ENCODE measurements at places on chromosomes 13 and 19.
A peak's percentile ranks its signal among the peaks of the same experiment; 100 is the strongest.

DNA sequence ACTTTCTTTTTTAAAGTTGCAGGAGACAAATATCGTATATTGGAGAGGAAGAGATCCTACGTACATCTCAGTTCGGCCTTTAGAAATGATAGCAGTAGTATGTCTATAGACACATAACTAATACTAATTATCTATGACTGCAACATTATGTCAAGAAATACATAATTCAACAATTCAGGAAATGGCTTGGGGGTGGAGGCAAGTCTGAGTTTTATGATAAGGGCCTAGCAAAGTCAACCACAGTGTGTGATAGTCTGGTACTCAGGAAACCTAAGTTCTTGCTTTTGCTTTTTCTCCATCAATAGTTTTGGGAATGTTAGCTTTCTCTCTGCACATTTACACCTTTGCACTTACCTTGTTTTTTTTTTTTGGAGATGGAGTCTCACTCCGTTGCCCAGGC is 27.5 kb upstream of the OBI1 start:
- DNase-seq: no peak

DNA sequence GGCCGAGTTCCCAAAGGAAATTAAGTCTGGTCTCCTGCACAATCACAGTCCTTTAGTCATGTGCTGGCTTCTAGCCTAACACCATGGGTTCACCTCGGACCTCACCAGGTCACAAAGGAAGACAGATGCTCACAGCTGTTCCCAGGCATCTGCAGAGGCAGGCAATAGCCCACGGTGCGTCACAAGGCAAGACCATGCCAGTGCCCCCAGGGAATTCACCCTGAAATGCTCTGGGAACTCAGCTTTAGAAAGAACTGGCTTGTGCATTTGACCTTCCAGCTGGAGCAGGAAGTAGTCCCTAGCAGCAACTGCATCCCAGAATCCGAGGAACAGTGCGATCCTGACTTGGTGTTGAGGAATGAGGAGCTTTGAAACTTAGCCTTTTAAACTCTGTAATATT is 96.8 kb upstream of the WASF3 start:
- no peak for DNase-seq

- DNase-seq: no peak
Observed at GRCh38 chr13:92362717-92363116, 863.9 kb upstream of the GPC6 start.

- no peak for DNase-seq
Observed at GRCh38 chr19:3184847-3185460, 776 bp upstream of the NCLN start.

GRCh38 chr13:27971236-27971645 is 2.1 kb upstream of the CDX2 start:
- peak; percentile 80 for DNase-seq

DNA sequence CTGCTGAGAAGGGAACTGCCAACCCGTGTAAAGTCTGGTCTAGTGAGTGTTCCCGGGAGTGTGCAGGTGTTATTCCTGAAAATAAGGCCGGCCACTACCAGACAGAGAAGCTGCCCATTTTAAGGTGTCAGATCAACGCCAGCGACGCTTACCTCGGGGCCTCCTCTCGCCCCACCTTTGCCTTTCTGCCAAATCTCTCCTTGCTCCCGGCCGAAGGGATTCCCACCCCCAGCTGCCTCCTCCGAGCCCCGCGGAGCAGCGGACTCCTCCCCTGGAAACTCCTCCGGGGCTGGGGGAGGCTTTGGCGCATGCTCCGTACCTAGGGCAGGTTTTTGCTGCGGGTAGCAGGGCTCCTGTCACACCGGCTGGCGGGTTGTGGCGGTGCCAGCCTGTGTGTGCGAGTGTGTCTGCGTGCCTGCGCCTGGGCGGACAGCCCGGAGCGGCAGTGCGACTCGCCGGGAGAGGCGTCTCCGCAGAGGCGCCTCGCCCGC is at the start of gene HS6ST3:
Gene HS6ST3, plus strand, starts transcription at position 359 of the 491 bp plus-strand sequence.
- DNase-seq: peak; percentile 73

- peak; percentile 88 for DNase-seq
Observed at GRCh38 chr19:584240-585001, 5.3 kb upstream of the HCN2 start.

GRCh38 chr19:31980796-31981195 is 364.6 kb upstream of the ZNF507 start:
- no peak for DNase-seq

GRCh38 chr13:59677966-59678814 is 485.5 kb downstream of the DIAPH3 start:
- no peak for DNase-seq

DNA sequence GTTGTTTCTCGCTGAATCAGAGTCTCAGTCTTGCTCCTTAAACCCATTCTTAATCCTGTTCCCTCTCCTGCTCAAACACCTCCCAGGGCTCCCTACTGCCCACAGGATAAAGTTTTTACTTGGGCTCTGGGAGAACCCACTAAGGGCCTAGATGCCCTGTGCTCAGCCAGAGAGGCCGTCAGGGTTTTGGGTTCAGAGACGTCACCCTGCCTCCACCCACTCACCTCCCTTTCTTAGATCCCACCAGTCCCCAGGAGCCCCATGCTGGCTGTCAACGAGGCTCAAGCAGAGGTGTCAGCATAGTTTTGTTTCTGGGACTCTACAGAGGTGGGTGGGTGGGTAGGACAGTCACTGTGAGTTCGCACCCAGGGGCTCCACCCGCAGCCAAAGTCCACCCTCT is 15.5 kb upstream of the CYP4F2 start:
- DNase-seq: peak; percentile 16

- no peak for DNase-seq
Observed at GRCh38 chr19:19464339-19465098, 50.8 kb downstream of the TSSK6 start.

DNA sequence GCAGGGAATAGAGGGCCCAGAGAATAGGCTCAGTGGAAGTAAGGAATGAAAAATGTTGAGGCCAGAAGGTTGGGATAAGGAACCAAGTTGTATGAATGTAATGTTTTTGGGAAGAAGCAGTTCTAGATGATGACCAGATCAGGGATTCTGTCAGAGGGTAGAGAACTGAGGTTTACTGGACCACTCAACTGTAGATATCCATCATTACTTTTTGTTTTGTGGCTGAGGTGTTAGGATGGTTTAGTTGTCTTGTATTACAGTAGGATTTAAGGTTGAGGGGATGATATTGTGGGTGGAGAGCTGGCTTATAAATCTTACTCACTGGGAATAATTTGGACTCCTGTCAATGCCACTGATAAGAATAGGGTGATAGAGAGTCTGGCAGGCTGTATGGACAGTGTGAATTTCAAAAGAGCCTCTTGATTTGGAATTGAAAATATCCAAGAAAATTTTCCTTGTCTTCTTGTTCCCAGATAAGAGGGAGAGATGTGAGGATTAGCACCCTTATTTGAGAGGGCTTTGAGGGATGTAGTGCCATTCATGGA is 22.6 kb downstream of the NDFIP2 start:
- no peak for DNase-seq

DNA sequence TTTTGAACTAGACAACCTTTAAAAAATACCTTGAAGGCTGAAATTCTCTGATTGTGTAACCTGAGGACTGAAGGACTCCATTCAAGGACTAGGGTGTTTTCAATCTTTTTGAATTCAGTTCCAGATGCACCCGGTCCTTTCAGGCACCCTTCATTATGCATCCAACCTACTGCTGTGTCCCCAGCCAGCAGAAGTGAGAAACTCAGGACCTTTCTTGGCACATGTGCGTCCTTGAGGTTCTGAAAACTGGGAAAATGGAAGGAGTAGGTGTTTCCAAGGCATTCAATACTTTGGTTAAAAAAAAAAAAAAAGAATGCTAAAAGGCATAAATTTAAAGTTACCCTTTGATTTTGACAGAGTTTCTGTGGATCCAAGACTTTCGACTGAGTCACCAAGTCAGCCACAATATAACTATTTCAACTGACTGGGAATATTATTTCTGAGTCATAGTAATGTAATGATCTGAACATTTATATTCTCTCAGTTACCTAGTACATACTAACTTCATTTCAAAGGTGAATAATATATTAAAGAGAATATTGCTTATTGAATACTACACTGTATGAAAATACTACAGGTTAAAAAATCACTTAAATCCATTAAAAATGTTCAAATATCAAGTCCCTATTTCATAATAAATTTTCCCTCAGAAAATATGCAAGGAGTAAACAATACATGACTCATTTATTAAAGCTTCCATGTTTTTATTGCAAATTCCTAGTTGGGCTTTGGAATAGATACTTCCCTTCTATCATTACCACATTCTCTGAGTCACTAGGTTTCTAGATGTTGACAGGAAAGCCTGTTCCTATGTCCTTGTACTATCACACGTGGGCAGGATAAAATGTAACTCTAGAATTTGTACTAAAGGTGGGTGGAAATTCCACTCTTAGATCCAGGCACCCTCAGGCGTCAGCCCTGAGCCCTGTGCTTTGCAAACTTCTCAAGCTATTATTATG is 2.4 kb upstream of the ITGBL1 start:
- no peak for DNase-seq

GRCh38 chr13:113152984-113153809 is 5.3 kb upstream of the PROZ start:
- peak; percentile 79 for DNase-seq

- DNase-seq: no peak
Observed at GRCh38 chr13:20395061-20395916, 130.4 kb downstream of the CRYL1 start.

GRCh38 chr13:46834657-46835056 is 37.7 kb upstream of the ESD start:
- no peak for DNase-seq

- DNase-seq: no peak
Observed at GRCh38 chr19:50822661-50823208, 852 bp downstream of the KLK1 start.

DNA sequence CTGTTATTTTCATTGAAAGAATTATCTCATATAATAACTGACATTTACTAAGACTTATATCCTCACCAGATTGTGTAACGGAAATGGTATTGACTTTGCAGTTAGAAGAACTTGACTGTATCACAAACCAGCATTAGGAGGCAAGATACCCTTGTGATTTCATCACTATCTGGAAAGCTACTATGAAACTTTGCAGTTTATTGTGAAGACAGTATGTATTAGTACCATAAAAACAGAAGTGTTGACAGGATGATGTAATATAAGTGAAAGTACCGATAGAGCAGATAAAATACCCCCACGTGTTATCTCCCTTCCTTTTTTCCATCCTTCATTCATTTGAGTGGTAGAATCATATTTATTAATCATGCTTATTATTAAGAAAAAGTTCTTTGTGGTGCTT is 365.7 kb upstream of the KLHL1 start:
- no peak for DNase-seq

- DNase-seq: no peak
Observed at GRCh38 chr13:20141238-20142022, 19.4 kb downstream of the GJA3 start.

DNA sequence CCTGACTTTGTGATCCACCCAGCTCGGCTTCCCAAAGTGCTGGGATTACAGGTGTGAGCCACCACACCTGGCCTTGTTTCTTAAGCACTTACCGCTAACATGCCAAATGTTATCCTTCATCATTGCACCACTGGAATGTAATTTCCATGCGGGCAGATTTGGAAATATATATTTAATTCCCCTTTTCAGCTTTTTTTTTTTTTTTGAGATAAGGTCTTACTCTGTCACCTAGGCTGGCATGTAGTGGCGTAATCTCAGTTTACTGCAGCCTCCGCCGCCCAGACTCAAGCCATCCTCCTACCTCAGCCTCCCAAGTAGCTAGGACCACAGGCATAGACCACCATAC is 4.3 kb upstream of the UPK1A start:
- no peak for DNase-seq

DNA sequence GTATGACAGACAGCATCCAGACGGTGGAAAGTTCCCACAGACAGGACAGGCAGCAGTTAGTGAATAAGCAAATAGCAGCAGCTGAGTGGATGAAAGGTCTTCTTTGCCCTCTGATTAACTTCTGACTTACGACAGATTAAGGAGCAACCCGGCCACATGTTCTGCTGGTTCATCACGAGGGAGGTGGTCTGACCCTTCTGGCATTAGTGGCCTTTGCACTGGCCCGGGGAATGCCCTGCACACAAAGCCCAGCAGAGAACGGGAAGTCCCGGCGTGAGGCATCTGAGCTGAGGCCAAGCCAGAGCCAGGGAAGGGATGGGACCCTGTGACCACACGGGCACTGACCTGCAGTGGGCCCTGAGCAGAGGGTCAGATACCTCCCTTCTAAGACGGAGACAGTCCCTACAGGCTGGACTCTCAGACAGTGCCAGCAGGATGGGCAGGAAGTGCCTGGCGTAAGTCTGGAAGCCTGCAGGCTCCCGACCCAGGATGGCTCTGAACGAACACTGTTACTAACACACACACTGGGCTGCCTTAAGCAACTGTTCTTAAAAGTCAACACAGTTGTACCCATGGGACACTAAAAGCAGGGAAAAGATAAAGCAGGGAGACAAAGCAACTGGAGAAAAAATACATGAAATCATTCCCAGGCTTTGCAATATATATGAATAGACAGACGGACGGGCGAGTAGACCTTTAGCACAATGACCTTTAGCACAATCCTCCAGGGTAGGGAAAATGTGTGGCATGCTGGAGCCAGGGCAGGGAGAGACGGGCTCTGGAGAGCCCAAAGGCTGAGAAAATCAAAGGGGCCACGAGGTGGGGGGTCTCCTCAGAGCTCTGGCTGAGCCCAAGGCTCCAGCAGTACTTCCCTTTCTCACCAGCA is 6.3 kb downstream of the C19orf12 start:
- DNase-seq: no peak

DNA sequence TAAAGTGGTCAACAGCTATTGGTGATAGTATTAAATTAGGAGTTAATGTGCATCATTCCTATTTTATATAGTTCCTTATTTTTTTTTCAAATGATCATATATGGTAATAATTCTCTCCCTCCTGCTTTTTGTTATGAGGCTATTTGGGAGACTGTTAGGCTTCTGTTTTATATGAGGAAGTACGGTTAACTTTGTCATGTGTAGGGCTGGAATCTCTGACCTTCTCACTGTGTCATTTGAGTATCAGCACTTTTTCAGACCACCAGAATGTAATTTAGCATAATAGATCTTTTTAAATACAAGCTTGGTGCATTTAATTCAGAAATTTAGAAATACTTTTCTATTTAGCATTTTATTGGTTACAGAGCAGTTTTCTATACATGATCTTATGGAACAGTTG is 7.7 kb downstream of the DGKH start:
- no peak for DNase-seq

GRCh38 chr19:48244281-48244680 is 11.4 kb downstream of the CARD8 start:
- DNase-seq: no peak

Data from ecto neural progenitor cell (in vitro differentiated cells).